MG63 (cell line): ENCODE measurements at places on chromosomes 5 and 9. TPM values are rescaled to one million over a fixed set of nuclear protein-coding genes. Genes with fewer than 3 reads are reported as not detected.
A peak's percentile ranks its signal among the peaks of the same experiment; 100 is the strongest.

DNA sequence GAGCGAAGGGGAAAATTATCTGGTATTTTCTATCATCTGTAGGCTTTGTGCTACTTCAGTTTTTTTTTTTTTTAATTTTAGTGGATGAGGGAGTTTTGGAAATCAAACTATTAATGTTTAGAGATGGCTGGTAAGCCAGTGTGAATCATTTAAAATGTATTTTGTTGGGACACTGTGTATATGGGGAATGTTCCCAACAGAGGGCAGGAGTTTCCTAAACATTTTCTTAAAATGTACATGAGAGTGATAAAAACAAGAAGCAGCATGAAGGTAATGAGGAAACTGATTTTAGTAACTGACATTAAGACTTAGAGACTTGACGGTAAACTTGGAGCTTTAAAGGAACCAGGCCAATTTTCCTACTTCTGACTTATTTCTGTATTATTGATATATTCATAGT lies 68.2 kb upstream of the ITGA2 start:
- DNase-seq: no peak

DNA sequence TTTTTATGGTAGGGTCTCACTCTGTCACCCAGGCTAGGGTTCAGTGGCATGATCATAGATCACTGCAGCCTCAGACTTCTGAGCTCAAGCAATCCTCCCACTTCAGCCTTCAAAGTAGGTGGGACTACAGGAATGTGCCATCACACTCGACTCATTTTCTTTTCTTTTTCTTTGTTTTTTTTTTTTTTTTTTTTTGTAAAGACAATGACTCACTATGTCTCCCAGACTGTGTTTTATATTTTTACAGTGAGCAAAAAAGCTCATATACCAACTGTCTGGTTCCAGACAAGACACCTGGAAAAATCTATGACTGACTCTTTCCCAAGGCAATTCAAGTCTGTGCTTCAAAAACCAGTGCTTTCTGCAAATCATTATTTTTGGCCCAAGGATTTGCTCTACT lies 10.8 kb upstream of the FOXD1 start:
- DNase-seq: no peak

Gene TRIM36
- 0.10 TPM in 1 of 2 replicates, not detected in the other for total RNA-seq

Gene ARSI
- total RNA-seq: 38.8 and 45.4 TPM in 2 replicates

- no peak for DNase-seq
Measured at GRCh38 chr9:70566751-70567150, 152.3 kb upstream of the KLF9 start.

- DNase-seq: no peak
Measured at GRCh38 chr9:128340691-128341434, 536 bp downstream of the SLC27A4 start.

- DNase-seq: no peak
Measured at GRCh38 chr5:1358726-1359025, 13.8 kb upstream of the CLPTM1L start.

- DNase-seq: no peak
Measured at GRCh38 chr5:103648086-103648485, 85.5 kb upstream of the NUDT12 start.

Gene MYOZ3
- 0.03 TPM in 1 of 2 replicates, not detected in the other for total RNA-seq

Gene CDX1
- total RNA-seq: 0.07 TPM in 1 of 2 replicates, not detected in the other

GRCh38 chr5:130350131-130350530 lies 445.9 kb downstream of the CHSY3 start:
- no peak for DNase-seq

DNA sequence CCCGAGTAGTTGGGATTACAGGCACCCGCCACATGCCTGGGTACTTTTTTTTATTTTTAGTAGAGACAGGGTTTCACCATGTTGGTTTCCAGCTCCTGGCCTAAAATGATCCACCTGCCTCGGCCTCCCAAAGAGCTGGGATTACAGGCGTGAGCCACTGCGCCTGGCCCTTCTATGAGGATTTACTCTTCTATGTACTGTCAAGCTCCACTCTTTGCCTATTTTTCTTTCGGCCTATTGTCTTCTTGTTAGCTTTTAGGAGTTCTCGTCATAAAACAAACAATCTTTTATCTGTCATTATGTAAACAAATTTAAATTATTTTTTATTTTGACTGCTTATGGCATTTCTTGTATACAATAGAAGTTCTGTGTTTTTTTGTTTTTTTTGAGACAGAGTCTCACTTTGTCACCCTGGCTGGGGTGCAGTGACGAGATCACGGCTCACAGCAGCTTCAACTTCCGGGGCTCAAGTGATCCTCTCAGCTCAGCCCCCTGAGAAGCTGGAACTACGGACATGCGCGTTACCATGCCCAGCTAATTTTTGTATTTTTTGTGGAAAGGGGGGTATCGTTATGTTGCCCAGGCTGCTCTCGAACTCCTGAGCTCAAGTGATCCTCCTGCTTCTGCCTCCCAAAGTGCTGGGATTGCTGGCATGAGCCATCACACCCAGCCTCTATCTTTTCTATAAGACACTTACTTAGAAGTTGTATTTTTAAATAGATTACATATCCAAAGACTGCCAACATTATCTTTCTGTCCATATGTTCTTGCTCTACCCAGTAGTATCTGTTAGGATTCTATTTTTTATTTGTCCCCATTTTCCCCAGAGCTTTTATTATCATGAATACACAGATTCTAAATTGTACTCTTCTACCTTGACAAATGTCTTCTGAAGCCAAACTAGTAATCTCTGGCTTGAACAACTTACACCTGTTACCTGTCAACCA lies 29.2 kb downstream of the CSNK1A1 start:
- DNase-seq: no peak

DNA sequence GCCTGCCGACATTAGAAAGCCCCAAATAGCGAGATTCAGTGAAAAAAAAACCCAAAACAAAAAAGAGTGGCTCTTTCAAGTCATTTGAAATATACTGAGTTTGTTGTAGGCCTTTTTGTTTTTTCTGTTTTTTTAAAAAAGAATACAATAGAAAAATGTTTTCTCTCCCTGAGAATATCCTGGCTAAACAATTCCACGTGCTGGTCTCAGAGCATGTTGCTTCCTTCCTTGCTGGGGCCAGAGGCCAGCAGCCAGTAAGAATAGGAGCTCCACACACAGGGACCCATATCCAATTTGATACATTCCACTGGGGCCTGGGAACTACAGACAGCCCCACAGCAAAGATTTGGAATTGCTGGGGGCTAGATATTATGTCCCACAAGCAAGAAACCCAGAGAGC lies 191.4 kb downstream of the HSPA4 start:
- DNase-seq: no peak

GRCh38 chr9:135958485-135958884 lies 2.7 kb downstream of the UBAC1 start:
- DNase-seq: no peak

Gene CDC25C
- 20.2 and 23.9 TPM in 2 replicates for total RNA-seq

DNA sequence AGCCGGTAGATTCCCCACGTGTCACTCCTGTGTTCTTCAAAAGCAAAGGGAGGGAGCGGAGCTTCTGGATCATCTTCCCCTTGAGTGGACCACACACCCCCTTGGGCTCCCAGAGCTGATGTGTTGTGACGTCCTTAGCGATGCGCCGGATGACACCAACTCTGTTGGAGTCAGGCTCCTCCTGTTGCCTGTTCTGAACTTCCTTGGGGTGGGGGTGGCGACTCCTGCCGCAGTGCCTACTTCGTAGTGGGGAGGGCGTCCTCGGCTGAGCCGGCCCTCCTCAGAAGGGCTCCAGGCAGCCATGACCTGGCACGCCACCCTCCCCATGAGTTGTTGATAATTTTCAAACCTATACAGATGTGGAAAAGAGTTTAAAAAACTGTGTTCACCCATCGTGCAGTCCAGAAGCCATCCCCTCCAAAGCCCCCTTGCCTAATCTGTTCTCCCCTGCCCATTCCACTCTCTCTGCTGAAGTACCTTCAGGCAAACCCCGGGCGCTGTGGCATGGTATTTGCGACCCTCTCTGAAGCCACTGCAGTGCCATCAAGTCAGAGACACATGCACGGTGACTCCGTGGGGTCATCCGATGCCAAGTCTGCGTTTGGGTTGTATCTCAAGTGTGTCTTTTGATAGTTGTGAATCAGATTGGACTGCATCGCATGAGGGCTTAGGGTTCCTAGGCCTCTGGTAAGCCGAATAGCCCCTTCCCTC lies 16.7 kb downstream of the EXOC3 start:
- no peak for DNase-seq

DNA sequence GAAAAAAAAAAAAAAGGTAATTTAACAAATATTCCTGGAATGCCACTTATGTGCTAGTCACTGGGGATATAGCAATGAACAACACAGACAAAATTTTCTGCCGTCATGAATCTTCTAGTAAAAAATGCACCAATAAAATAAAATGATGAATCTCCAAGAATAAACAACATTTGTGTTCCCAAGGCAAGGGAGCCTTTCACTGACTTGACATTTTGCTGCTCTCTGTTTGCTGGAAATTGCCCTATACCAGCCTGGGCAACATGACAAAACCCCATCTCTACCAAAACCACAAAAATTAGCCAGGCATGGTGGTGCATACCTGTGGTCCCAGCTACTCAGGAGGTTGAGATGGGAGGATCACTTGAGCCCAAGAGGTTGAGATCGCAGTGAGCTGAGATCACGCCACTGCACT lies 64.5 kb upstream of the ERBIN start:
- DNase-seq: peak; percentile 91

DNA sequence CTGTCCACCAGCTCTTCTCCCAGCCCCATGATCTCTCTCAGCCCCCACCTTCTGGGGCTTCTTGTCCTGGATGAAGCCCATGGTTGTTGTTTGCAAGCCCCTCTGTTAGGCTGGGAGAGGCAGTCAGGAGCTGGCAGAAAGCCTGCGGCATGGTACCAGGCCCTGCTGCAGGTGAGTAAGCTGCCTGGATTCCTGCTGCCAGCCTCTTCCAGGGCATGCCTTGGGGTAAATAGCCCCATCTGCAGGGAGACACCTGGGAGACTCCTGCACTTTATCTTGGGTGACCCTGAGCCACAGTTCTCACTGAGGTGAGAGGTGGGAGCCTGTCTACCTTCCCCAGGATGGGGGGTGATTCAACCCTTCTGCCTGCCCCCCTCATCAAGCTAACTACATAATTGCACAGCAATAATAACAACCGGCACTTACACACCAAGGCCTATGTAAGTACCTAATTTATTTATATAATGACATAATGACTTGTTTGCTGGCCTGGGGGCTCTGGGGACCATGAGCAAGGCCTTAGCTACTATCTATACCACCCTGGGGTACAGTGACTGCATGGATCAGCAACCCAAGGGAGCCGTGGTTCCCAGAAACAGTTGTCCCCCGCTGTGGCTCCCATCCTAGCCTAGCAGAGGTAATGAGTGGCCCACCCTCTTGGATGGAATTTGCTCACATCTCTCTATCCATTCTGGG lies 116.0 kb downstream of the PSD2 start:
- no peak for DNase-seq

Gene TMEM252
- not detected in 2 replicates for total RNA-seq

Gene ADAMTSL1
- 62.9 and 67.7 TPM in 2 replicates for total RNA-seq

Gene PPP3R2
- total RNA-seq: not detected in 2 replicates

- no peak for DNase-seq
Measured at GRCh38 chr9:76419782-76420380, 25.7 kb upstream of the RFK start.

Gene HRCT1
- total RNA-seq: 95.0 and 617 TPM in 2 replicates

DNA sequence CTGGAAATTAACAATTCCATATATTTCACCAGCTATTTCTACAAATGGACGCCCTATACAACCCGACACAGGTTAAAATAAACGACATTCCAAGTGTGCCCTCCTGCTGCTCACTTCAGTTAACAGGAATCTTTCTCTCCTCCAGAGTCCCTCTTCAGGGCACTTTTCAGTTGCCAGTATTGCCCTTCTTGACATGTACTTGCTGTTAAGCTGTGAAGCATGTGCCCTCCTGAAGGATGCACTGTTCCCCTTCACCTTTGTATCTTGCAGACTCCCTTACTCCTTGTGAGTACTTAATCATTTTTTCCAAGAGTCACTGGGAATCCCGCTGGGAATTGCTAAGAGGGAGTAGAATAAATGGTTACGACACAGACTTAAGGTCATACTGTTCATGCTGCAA lies 364.1 kb downstream of the CTNND2 start:
- DNase-seq: no peak
